Purkinje cell (primary cell): ENCODE measurements at places on chromosomes 4 and X. TPM values are rescaled to one million over a fixed set of nuclear protein-coding genes. Genes with fewer than 3 reads are reported as not detected.

Gene TIMM17B
- polyA plus RNA-seq: 63.1 and 65.6 TPM in 2 replicates

Gene RTL9
- polyA plus RNA-seq: 2.9 TPM in 1 of 2 replicates, not detected in the other

Gene SPANXN4
- not detected in 2 replicates for polyA plus RNA-seq

Gene GAGE13
- not detected in 2 replicates for polyA plus RNA-seq

Gene MCF2
- polyA plus RNA-seq: 0.46 and 2.2 TPM in 2 replicates
